Left colon (tissue), 2 donors: ENCODE measurements at places on chromosomes 16 and 17.

GRCh38 chr16:9953908-9954570 lies 228.2 kb downstream of the GRIN2A start:
- no peak for DNase-seq

DNA sequence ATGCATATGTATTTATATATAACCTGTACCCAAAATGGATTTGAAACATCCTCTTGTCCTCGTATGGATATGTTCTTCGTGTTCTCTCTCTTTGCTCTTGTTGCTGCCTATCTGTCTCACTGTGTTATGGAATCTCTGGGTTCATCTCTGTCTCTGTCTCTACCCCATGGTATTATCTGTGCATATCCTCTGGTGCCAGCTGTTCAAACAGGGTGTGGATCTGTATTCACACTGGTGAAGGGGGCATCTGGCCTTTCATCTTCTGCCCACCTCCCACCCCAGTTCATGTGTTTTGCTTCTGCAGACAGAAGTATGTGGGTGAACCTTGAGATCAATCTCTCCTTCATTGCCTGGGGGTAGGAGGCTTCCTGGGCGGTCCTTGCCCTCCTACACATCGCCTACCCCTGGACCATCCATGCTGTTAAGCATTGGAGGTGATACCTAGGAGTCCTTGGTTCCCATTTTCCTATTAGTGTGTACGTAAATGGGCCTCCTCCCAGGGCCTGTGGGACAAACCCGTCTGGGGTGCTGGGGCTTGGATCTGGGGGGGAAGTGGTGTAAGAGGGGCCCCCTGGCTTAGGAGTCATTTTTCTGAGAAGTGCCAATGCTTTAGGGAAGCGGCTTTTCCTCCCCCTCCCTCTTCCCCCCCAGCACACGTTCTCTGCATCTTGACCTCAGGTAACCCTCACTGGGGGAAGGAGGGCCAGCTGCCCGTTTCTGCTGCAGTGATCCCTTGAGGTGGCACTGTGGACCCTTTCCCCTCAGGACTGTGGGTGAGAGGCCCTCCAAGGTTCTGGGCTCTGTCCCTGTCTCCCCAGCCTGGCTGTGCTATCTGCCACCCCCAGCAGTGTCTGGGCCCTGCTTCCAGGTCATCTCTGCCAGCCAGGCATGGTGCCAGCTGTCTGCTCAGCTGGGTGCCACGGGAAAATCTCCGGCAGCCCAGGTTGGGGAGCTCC lies 21.1 kb downstream of the RARA start:
- no peak for DNase-seq

DNA sequence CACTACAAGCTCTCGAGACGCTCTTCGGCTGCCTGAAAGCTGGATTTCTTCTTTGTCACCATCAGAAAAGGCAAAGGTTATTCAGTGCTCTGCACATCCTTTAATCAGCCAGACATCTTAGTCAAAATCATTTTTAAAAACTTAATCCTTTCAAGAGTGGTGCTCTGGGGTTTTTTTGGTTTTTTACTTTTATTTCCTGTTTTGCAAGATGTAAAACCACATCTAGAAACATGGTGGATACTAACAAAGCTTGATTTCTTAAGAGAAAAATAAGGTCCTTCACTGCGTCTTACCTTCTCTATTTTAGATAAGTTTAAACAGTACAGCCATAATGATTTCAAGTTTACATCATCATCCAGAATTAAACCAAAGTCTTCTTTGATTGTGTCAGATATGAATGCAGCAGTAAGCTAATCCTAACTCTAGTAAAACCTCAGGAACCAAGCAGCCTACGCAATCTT lies 6.3 kb downstream of the ANKRD11 start:
- DNase-seq, result no peak

- DNase-seq, result no peak
Observed at GRCh38 chr17:83135692-83136091, 56.3 kb downstream of the METRNL start.

GRCh38 chr17:75627094-75627493 lies 6.1 kb upstream of the SMIM5 start:
- DNase-seq, result no peak

- DNase-seq, result no peak
Observed at GRCh38 chr17:54780238-54780637, 120.4 kb upstream of the TOM1L1 start.
